ENCODE measurements at places on chromosomes 4 and X.

DNA sequence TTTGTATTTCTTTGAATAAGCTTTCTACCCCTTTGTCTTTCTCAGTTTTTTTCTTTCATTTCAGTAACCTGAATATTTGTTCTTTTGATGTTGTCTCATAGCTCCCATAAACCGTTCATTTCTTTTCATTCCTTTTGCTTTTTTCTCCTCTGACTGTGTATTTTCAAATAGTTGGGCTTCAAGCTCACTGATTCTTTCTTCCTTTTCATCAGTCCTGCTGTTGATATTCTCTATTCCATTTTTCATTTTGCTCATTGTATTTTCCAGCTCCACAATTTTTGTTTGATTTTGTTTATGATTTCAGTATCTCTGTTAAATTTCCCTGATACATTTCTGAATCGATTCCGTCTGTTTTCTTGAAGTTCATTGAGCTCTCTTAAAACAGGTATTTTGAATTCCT lies 129.6 kb upstream of the NUDT6 start:
- ATAC-seq = no peak

DNA sequence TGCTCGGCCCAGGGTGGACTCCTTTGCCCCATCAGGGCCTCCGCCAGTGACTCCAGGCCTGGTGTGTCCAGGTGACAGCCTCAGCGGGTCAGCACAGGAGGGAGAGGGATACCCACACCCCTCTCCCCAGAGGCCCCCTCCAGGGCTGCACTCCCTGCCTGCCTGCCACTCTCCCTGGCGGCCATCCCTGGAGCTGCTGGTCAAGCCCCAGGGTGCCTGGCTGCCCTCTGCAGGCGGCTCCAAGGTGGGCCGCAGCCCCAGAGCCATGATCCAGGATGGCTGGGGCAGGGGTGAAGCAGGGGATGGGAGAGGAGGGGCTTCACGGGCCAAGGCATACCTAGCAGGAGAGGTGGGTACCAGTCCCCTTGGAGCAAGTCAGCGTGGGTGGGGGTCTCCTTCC lies 3.8 kb downstream of the FGFRL1 start:
- no peak for ATAC-seq

DNA sequence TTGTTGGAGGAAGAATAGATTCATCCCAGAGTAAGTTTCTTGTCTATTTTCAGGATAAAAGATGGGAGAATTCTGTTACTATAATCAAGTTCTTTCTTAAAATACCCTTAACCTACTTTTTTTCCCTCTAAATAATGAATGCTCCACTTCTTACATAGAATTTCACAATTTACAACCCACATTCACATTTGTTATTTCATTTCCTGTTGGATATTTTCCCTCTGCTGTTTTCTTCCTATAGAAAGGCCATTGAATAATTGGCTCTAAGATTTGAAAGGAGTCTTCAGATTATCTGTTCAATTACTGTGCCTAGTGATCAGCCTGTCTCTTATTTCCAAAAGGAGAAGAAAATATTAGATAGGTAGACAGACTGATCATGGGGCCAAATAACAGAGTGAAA lies 79.7 kb downstream of the CPE start:
- ATAC-seq = no peak

- ATAC-seq = no peak
These were observed 476.1 kb downstream of the IL15 start for GRCh38 chr4:142112451-142112850.

DNA sequence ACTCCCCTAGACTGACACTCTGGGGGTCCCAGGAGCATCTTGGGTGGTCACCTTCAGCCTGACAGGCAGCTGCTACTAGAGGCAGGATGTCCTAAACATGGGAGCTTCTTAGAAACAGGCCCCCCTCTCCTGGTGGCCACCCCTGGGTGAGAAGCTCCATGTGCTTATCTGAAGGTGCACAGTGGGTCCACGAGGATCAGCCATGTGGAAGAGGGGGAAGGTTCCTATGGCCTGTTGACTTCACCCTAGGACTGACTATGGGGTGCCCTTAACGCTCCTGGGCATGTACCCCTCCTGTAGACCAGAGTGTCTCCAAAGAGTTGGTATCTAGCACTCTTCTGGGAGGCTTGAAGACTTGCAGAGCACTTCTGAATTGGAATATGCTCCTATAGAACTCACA lies 22.9 kb upstream of the WDR1 start:
- no peak for ATAC-seq

DNA sequence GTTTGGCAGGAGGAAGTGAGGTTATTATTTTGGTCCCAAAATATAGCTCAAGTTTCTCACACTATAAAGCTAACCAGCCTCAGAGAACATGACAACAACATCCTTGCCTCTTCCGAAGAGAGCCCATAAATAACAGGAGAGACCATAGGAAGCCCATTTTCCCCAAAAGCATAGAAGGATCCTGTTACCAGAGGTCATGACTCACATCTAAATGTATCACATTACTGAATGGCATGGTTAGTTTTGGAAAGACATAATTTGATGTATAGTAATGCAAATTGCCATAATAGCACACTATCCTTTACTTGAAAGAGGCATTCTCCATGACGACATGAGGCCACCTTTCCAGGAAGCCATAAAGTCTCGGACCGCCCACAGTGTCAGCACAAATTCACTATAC lies 238.8 kb upstream of the GRIA3 start:
- no peak for ATAC-seq

DNA sequence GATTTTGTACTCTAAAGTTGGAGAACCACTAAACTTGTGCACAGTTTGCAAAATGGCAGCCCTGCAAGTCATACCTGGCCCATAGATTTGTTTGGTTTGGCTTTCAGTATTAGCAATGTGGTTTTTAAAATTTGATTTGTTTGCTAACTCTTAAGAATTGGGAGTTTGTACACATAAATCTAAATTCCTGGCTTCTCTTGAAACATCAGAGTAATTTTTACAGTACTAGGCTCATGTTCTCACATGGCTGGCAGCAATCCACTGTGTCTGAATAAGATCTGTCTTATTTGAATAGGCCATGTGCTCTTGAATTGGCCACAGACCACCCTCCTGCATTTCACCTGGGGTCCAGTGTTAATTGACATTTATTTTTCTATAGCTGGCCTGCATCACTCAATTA lies 21.3 kb downstream of the DIAPH2 start:
- ATAC-seq = no peak

DNA sequence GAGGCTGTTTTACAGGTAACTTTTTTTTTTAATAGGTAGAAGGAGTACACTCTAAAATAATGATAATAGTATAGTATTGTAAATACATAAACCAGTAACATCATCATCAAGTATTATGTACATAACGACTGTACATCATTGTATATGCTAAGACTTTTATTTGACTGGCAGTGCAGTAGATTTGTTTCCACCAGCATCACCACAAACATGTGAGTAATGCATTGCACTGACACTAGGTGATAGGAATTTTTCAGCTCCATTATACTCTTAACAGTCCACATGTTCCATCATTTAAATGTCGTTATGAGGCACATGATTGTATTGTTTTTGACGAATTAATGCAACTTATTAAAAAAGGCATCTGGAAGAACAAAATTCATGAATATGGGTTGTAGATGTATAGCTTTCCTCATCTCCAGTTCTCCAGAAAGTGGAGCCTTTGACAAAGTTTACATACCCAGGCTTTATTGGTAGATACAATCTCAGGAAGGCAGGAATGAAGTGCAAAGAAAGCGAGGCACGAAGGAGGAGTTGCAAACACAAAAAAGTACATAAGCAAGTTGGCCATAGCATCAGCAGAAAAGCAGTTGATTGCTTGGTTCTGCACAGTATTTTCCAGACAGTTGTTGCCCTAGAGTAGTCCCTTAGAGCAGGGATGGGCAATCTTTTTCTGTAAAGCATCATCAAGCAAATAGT lies 336.9 kb upstream of the NR3C2 start:
- no peak for ATAC-seq

DNA sequence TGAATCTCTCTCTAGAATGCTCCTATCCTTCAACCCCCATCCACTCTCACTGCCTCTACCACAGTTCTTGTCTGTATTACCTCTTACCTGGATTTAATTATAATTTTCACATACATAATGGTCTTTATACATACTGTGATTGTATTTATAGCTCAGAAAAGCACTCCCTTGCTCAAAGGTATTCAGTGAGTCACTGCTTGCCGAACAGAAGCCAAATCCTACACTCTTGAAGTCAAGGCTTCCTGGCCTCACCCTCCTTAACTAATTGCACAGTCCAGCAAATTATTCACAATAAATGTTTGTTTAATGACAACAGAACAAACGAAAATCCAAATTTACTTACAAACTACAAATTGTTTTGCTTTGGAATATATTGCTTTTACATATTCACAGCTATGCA lies 159.5 kb downstream of the KLHL13 start:
- no peak for ATAC-seq

- ATAC-seq = no peak
These were observed 396.8 kb downstream of the TRAM1L1 start for GRCh38 chr4:116688536-116688935.

- no peak for ATAC-seq
These were observed 277.9 kb downstream of the TRIML1 start for GRCh38 chr4:188417181-188417580.

DNA sequence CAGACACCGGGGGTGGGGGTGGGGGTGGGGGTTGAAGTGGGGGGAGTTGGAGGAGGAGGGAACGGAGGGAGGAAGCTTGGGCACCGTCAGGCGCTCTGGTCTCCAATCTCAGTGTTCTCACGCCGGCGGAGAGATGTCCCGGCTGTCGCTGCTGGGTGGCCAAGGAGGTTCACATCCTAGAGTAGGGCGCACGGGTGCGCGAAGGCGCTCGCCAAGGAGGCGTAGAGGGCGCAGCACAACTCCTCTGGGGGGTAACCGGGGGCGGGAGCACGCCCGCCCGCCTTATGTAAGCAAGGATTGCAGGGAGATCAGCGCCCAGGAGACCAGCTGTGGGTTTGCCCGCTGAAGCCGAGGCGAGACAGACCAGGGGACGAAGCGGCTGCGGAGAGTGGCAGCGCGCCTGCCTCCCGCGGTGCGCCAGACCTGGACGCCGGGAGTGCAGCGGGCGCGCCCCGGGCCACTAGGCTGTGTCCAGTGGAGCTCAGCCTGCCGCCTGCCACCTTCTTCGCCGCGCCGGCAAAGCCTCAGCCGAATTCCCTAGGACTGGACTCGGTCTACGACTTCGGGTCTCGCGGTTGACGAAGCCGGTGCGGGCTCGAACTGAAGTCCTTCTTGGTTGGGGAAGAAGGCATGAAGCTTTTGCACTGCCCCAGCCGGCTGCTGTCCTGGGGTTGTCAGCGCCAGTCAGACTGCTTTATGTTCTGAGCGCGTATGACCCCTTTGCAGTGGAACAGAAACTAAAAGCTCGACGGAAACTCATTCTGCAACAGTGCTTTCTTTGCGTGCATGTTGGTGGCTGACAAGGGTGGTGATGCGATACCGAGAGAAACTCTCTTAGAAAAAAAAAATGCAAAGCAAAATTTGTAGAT lies 707 bp upstream of the UNC5C start:
- peak; percentile 73 for ATAC-seq

DNA sequence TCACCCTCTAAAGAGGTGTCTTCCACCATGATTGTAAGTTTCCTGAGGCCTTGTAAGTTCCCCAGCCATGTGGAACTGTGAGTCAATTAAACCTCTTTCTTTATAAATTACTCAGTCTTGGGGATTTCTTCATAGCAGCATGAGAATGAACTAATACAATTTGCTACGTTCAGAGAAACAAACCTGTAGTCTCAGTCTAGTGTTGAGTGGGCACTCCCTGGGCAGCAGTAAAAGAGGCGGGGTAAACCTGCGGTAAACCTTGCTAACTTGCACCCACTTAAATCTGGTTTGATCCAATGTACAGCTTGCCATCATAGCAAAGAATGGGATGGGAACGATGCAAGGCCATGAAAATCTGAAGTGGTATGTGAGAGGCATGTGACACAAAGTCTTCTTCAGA lies 22.4 kb downstream of the GRXCR1 start:
- no peak for ATAC-seq

GRCh38 chr4:78542373-78542772 lies 9.2 kb upstream of the ANXA3 start:
- no peak for ATAC-seq

DNA sequence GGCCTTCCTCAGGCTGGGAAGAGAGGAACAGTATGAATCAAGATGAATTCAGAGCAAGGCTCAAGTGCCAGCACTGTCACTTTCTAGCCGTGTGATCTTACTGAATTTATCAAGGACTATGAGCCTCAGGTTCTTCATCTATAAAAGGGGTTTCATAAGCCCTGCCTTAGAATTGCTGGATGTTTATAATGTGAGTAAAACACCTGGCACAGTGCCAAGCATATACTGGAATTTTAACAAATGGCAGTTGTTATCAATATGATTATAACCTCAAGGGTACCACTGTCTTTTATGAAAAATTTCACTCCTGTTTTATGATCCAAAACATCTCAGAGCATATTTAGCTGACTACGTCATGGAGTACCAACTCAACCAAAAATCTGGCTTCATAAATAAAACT lies 4.0 kb downstream of the MAGEC2 start:
- ATAC-seq = no peak

- ATAC-seq = no peak
These were observed 88.1 kb upstream of the MAB21L2 start for GRCh38 chr4:150493851-150494250.

DNA sequence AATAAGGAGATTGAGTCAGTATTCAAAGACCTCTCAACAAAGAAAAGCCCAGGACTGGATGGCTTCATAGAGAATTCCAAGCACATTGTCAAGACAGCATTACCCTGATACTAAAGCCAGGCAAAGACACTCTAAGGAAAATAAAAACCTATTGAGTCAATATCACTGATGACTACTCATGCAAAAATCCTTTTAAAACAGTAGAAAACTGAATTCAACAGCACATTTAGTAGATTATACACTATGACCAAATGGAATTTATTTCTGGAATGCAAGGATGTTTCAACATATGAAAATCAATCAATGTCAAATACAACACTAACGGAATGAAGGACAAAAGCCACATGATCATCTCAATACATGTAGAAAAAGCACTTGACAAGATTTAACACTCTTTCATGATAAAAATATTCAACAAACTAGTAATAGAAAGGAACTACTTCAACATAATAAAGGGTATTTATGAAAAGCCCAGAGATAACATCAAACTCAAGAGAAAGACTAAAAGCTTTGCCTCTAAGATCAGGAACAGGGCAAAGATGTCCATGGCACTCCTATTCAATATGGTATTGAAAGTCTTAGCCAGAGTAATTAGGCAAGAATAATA lies 633.3 kb downstream of the ANKRD50 start:
- ATAC-seq = no peak

All from gastroesophageal sphincter (tissue), 4 donors.